ENCODE measurements at places on chromosomes 6 and 20.

DNA sequence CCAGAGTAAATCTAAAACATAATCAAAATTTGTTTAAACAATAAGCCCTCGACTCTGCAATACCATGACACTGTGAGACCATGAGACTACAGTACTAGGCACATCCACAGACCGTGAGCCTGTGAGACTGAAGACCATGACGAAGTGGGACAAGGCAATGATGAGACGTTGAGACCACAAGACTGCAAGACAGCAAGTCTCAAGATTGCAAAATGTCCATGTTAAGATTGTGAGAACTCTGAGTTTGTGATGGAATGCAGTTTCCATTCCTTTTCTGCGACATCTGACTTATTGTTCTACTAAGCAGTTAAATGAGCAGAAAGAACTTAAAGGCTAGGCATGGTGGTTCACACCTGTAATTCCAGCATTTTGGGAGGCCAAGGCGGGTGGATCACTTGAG, 102.1 kb upstream of the PHACTR1 start:
- DNase-seq, result no peak

GRCh38 chr20:22924949-22925612, 110.0 kb upstream of the SSTR4 start:
- DNase-seq, result no peak

DNA sequence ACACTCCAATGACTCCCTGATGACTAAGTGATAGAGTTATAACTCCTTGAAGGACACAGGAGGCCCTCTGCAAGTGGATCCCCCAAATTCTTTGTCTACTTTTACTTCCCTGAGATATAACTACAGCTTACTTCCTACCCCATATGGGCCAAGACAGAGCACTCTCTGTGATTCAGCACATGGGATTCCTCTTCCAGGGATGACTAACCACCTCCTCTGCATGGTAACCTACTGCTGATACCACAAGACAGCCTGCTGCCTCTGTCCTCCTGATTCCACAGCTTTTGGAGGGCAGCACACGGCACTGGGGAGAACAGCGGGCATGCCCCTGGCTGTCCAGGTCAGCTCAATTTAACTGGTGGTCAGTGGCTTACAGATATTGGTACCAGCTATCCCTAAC, 675.7 kb upstream of the AGPAT4 start:
- DNase-seq, result no peak

DNA sequence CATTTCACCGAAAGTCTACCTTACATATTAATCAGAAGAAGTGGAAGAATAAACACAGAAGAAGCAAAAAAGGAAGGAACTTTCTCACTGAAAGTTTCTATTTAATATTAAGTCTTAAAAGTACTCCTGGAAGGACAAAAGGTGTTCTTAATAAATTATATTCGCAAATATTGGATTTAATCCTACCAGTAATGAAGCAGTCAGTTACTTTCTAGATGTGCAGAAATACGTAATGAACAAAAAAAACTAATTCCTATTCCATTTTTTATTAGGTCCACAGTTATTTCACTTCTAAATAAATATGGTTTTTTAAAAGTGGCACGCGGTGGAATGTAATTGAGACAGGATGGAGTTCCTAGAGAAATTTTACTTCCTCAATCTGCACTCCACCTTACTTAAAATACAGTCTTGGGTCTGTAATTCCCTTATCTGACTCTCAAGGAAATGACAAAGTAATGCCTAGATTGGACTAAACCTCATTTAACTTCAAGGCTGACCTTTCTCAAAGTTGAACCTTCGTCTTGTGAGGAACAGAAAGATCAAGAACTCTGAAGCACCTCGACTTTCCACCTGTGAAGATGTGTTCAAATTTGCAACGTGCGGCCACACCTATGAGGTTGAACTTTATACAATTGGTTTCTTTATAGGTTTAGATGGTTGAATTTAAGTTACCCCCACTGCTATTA, 1.1 kb upstream of the TRAM2 start:
- no peak for DNase-seq

DNA sequence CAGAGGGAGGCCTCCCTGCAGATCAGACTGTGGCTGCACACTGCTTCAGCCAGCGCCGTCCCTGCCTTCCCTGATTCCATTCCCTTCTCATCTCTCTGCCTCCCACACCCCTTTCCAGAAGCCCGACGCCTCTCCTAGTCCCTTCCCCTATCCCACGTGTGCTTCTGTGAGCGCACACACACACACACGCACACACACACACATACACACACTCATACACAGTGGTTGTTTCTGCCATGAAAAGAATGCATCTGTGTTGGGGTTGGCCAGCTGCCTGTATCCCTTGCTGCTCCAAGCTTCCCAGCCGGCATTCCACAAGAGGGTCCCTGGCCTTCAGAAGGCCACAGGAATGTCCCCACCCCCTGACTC, 51.7 kb downstream of the MOCS1 start:
- DNase-seq, result no peak
